D721Med (cell line): ENCODE measurements at places on chromosomes 16 and 17.

DNA sequence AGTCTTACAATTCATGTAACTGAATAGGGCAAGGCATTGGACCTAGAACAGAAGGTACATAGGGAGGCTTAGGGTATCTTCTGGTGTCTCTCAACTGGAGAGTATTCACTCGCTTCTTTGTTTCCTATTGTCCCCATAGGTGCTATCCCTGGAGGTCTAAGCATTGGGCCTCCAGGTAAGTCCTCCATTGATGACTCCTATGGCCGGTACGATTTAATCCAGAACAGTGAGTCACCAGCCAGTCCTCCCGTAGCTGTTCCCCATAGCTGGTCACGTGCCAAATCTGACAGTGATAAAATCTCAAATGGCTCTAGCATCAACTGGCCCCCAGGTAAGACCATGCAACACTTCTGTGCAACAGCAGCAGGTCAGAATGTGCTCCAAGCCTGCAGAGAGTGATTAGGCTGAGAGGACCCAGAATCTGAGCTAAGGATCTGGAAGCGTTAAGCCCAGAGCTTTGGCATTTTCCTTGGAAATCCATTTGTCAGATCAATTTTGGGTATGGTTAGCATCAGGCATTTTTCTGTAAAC lies 35.7 kb downstream of the TMC6 start:
- DNase-seq, result no peak

DNA sequence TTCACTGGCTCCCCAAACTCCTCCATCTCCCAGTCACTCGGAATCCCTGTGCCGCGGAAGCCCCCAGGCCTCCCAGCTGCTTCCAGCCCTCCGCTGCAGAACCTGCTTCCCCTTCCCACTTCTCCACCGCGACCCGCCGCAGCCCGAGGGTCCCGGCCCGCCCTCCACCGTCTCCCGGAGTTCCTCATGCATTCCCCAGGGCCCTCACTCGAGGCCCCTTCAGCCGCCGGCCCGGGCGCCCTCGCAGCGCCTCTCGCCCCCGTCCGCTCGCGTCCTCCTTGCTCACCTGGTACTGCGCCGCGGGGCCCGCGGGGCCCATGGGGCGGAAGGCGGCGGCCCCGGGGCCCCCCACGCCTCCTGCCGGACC lies 329 bp downstream of the SMARCD2 start:
- DNase-seq, result no peak

- no peak for DNase-seq
These were observed 30.6 kb downstream of the ZNF750 start for GRCh38 chr17:82808921-82809905.

GRCh38 chr17:64503341-64503740 lies 2.7 kb downstream of the DDX5 start:
- DNase-seq, result no peak

- no peak for DNase-seq
These were observed 177.4 kb downstream of the FTO start for GRCh38 chr16:53881371-53881770.

DNA sequence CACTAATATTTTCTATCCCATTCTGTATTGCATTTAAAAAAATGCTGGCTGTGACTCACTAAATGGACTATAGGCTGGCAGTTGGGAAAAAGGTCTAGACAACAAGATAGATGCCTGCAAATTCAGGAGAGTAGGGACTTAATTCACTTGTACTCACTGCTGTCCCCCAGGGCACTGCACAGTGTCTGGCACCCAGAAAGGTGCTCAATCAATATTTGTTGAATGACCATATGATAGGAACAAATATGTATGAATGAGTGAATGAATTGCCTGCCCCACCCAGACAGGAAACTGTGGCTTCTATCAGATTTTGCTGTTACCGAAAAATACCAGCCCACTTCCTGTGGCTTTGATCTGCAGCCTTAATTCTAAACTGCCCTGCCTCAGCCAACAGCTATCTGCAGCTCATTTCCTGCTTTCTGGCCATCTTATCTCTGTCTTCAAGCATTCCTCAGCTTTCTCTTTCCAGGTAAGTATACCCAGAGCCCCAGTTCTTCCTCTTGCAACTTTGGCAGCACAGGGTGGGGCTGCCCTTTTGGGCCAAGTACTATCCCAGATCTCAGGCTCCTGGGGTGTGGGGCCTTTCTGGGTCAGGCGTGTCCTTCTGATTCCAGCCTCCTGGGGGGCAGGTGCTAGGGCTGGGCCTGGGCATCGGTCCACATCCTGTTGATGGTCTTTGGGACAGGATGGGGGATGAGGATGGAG lies 15.3 kb upstream of the TNS4 start:
- DNase-seq, result no peak

DNA sequence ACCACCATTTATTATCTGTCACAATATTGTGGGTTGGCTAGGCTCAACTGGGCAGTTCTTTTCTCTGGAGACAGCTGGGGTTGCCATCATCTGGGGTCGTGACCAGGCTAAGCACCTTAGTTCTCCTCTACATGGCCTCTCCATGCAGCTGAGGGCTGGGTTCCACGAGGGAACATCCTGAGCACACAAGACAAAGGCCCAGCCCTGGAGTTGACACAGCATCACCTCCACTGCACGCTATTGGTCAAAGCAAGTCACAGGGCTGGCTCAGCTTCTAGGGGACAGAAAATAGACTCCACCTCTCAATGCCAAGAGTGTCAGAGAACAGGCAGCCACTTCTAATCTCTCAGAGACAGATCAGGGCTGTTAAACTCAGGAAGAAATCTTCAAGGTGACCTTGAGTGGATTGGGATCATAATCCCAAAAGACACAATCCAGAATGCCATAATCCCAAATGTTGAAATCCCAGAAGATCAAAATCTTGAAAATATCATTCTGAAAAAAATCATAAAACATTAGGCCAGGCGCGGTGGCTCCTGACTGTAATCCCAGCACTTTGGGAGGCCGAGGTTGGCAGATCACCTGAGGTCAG lies 13.0 kb upstream of the USP10 start:
- no peak for DNase-seq

DNA sequence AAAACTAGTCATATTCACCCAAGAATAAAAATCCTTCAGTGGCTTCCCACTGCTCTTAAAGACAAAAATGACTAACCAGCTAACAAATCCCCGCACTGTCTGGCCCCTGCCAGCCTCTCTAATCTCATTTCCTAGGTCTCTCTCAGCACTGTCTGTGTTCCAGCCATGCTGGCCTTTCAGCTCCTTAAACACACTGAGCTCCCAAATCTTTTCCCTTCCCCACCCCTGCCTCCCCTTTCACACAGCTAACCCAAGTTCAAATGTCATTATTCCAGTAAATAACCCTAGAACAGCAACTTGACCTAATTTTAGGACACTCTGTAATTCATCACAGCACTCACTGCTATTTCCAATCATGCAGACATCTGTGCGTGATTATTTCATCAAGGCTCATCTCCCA lies 7.8 kb downstream of the SHCBP1 start:
- no peak for DNase-seq

DNA sequence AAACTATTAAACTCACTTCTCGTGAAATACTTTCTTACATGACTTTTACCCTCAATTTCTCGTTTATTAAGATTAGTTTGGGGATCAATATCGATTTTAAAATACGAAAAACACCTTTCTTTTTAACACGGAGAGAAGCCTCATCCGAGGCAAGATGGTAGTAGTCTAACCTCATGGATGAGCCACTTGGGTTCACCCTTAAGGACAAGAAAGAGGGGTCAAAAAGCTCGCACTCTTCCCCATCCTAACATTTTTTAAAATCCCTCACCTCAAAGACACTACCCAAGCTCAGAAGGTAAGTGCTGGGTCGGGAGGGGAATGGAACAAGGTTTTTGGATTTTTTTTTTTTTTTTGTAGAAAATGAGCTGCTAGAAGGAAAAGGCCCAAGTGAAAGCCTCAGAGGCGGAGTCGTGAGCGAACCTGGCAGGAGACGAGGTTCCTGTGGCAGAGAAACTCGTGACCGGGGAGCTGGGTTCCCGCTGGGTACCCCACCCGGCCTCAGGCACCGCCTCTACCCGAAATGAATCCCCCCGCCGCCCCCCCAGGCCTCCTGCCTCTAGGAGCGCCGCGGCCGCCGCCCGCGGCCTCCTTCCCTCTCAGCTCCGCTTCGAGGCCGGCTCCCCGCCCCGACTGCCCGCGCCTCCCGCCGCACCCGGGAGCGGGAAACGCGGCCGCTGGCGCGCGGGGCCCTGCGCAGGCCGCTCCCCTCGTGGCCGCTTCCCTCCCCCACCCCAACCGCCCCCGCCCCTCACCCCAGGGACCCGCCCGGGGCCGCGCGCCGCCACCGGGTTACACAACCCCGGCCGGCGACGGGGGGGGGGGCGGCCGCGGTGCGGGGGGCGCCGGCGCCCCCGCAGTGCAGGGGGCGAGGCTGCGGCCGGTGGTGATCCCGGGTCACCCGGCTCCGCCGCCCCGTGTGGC lies 1.6 kb downstream of the NUFIP2 start:
- DNase-seq, result no peak

- no peak for DNase-seq
These were observed 473.6 kb downstream of the CDH11 start for GRCh38 chr16:64648282-64648681.
